ENCODE measurements at places on chromosomes 7 and 10. TPM values are rescaled to one million over a fixed set of nuclear protein-coding genes. Genes with fewer than 3 reads are reported as not detected.

The TAS2R4 gene
- 0.62 TPM for total RNA-seq

The ACSM6 gene
- total RNA-seq, result not detected

The GARS1 gene
- total RNA-seq, result 329 TPM

The SPDYE6 gene
- total RNA-seq, result not detected

The CACNA2D1 gene
- total RNA-seq, result not detected

The LRRN3 gene
- 101 TPM for total RNA-seq

The STEAP1B gene
- total RNA-seq, result not detected

The MRC1 gene
- 1.4 TPM for total RNA-seq

The KCND2 gene
- total RNA-seq, result not detected

The PIK3CG gene
- 25.3 TPM for total RNA-seq

The ASB10 gene
- total RNA-seq, result not detected

The SORCS1 gene
- total RNA-seq, result not detected

GRCh38 chr7:97871659-97872024, 566 bp downstream of the ASNS start:
- no peak for DNase-seq

- no peak for DNase-seq
Observed at GRCh38 chr7:102236592-102237287, 49.9 kb upstream of the SH2B2 start.

GRCh38 chr10:65898055-65898454, 1027.8 kb upstream of the LRRTM3 start:
- DNase-seq, result no peak

DNA sequence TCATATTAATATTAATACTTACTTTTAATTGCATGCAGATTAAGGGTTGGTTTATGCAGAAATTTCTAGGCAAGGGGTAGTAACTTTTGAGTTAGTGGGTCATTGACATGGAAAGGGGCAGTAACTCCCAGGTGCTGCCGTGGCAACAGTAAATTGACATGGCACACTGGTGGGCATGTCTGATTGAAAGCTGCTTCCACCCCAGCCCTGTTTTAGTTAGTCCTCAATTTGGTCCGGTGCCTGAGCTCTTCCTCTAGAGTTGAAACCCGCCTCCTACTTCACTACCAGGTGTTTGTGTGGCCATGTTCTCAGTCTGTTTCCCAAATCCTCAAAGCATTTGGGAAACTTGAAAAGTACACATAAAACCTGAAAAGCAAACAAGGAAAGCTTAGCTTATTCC, 18.4 kb downstream of the CUZD1 start:
- DNase-seq, result no peak

DNA sequence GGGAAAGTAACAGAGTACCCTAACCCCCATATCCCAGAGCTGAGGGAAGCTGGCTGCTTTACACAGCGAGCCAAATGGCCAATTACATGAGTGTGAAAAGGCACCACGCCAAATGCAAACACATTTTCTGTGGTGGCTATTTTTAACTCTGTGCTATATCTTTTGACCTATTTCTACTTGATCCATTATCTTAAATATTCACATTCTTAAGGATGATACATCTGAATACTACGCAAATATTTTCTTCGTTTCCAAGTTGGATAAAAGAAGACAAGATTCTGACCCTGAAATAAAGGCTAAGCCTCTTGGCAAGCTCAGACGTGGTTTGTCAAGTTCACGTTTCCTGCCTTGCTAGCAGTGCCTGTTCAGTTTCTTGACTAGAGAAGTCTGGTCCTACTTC, 146.7 kb upstream of the TMEM196 start:
- no peak for DNase-seq

- no peak for DNase-seq
Observed at GRCh38 chr10:101358706-101359300, 4.8 kb downstream of the BTRC start.

GRCh38 chr7:26843705-26844104, 20.7 kb downstream of the SKAP2 start:
- DNase-seq, result no peak

DNA sequence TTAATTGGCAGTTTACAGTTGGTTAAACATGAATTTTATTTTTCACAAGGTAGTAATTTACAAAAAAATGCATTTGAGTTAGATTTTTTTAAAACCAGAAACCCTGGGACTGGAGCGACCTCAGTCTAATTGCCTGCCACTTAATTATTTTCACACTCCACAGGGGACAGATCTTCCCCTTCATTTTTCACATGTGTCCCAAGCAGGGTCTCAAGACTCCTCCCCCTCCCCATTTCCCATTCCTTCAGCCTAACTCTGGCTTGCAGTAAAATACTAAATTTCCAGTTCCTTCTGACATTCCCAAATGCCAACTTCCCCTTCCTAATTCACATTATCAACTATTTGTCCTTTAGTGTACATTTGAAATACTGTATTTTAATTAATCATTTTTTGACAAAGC, 948 bp downstream of the ZNF138 start:
- no peak for DNase-seq

DNA sequence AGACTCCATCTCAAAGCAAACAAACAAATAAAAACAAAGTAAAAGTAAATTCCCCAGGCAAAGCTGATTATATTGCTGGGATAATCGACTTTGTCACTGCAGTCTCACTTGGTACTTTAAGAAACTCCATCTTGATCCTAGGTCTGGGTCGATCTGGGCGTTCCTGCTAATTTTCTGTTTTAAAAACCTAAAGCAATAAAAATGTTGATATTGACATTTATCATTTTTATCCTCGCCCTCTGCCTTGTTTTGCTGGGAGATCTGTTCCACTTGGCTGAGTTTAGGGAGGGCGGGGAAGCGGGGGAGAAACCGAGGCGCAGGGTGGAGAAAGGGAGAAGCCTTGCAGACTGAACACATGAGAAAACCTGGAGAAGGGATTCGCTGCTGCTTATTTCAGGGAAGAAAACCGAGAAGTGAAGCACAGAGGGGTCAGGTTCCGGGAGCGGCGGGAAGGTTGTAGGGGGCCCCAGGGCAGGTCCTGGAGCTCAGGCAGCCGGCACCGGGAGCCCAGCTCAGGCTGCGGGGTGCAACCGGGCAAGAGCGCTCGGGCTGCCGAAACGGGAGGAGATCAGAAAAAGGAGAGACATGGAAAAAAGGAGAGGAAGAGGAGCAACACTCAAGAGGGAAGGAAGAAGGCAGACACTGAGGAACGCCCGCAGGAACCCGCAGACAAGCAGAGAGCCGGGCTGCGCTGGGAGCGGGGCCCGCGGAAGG, 27.3 kb upstream of the KMT2C start:
- no peak for DNase-seq

- peak; percentile 48 for DNase-seq
Observed at GRCh38 chr10:91901784-91902677, 7.3 kb downstream of the FGFBP3 start.

DNA sequence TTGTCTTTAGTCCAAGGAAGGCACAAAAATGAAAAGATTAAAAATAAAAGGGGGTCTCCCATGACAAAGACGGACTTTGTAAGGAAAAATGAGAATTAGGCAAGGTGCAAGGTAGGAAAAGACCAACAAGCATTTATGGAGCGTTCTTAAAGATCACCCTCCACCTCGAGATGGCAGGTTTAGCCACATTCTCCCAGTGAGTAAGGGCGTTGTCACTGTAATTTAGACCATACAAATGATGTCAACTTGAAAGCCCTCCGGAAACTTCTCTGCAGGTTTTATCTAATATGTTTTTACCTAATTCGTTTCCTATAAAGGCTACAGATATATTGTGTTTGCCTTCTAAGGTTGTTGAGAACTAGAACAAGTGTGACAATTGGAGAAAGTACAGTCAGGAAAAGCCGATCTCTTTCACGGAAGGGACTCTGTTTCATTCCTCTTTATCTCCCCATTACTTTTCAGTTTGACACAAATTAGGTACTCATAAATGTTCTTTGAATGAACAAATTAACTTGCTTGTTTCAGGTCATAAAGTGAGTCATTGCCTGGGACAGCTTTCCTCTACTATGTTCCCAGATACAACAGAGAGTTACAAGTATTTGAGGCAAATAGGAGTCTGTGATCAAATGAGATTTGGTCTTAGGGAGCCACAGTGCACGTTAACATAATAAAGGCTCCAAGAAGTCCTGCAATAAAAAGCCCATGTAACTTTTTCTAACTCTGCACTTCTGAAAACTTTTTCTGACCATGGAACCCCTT, 102.6 kb upstream of the HABP2 start:
- DNase-seq, result no peak

GRCh38 chr7:128946936-128947830, 9.5 kb downstream of the IRF5 start:
- DNase-seq, result no peak

GRCh38 chr7:21939136-21939857, 6.4 kb downstream of the CDCA7L start:
- no peak for DNase-seq

DNA sequence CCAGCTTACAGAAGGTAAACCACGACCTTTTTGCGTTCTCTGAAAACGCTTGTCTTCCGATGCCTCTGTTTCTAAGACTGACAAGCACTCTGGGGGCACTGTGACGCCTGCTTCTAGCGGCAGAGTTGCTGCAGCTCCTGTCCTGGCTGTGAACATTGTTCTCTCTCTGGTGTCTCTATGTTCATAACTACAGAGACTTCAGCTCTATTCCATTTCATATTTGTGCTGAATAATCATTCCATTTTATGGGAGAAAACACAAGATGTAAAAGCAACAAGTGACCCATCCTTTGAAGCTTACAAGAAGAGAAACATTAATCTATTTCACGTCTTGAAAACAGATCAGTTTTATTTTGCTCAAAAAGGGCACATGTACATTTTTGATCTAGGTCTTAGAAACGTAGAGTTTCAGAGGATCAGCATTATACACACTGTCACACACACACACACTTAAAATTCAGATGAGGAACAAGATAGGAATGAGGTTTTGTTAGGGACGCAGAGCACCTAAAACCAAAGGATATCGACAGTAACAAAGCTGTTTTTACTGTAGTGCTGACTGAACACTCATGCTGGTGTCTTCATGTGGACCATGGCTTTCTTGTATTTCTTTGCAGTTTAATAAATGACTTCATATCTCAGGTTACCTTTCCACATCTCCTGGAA, 3.0 kb downstream of the IKZF1 start:
- DNase-seq, result peak; percentile 81

GRCh38 chr10:9878383-9878782, 1139.3 kb upstream of the CELF2 start:
- DNase-seq, result no peak

GRCh38 chr7:64875658-64876406, 27.2 kb upstream of the ZNF273 start:
- DNase-seq, result no peak

GRCh38 chr7:104650991-104651640, 322.7 kb downstream of the LHFPL3 start:
- DNase-seq, result no peak

- peak; percentile 66 for DNase-seq
Observed at GRCh38 chr7:107463139-107464078, 6.4 kb upstream of the GPR22 start.

GRCh38 chr7:3065724-3066143, 22.1 kb upstream of the CARD11 start:
- DNase-seq, result peak; percentile 55

GRCh38 chr7:104940023-104940710, 73.8 kb upstream of the KMT2E start:
- DNase-seq, result no peak

DNA sequence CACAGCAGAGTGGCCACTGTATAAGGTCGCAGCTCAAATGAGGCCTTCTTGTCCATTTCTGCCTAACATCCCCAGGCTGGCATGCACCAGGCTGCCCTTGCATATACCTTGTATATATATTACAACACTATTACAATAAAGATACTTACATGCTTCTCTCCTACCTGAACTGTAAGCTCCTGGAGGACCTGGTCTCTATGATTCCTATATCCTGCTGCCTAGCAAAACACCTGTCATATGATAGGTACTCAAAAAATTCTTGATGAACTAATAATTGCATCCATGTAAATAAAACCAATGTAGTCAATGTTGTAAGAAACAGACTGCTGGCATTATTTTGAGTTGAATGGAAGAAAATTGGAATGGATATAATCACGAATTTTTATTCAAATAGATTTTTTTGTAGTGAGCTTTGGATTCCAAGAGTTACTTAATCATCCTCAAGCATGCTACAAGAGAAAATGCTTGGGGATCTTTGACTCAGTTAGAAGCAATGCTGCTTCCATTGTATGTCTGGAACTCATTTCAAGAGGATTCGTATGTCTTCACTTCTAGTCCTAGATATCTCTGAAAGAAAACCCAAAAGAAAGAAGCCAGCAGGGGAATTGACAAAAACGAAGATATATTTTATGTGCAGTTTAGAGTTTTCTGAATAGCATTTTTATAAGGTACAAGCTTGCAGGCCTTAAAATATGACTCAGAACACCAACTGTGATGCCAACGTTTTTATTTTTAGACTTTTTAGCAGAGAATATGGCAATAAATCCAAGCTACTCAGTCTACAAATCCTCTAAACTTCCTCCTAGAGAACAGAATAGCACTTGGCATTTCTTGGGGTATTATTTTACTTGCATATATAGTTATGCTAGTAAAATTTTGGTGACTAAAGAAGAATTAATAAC, 53.1 kb downstream of the OSBPL3 start:
- DNase-seq, result no peak

DNA sequence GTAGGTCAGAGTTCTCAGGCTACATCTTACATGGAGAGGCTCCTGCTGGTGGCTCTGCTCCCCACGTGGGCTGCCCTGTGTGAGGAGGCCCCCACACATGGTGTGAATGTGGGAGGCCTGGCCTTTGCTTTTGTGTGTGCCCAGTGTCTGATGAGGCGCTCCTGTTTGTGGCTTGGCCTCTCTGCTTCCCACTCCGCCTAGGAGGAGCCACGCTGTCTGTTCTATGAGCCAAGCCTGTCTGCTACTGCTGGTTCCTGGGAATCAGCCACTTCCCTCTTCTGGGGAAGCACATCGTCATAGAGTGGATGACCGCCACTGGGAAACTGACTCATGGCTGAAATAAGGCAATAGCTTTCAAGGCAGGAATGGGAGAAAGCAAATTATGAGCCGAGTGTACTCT, 87.1 kb downstream of the CYP26A1 start:
- no peak for DNase-seq

GRCh38 chr10:77636967-77637531, 559 bp downstream of the KCNMA1 start:
- no peak for DNase-seq

DNA sequence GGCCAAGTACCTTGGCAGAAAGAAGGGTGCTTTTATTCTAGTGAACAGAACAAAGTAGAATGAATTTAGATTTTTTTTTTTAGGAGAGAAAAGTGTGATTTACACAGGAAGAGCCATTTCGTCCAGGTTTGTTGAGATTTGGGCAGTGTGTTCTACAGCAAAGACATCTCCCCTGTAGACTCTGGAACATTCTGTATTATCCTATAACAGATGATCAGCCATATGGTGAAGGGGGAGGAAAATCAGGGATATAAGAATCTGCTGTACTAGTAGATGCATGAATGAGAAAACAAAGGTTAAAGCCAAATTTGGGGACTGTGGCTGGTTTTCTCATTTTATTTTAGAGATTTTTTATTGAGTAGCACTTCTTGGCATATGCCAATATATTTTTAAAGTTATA, 453.7 kb upstream of the LRRTM3 start:
- DNase-seq, result no peak
